ENCODE measurements at places on chromosomes 6 and 20.

DNA sequence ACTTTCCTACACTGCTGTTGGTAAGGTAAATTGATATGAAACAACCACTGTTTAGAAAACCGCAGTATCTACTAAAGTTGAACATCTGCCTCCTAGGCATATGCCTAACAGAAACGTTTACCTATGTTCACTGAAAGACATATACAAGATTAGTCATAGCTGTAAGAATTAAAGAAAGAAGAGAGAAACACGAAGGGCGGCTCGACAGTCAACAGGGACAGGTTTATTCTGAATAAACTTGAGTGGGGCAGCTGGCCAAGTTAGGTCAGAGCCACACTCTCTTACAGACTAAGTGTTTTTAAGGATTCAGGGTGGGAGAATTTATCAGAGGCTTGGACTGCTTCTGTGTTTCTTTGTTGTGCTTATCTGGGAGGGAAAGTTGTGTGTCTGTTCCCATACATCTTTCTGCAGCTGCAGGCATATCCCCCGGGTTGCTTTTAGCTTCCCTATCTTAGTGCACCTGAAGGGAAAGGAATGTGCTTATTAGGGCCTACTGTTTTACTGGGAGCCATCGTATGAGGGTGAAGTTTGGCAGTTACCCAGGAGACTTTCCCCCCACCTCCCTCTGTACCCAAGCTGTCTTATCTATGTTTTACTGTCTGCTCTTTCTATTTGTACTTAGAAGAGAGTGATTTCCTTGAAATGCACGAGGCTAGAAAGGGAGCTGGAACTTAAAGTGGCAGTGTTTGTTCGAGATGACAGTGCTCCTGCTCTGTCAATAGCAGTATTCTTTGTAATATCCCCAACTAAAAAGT lies 20.4 kb downstream of the PROCR start:
- DNase-seq = no peak

GRCh38 chr6:76612954-76613353 lies 540.5 kb upstream of the IMPG1 start:
- no peak for DNase-seq

DNA sequence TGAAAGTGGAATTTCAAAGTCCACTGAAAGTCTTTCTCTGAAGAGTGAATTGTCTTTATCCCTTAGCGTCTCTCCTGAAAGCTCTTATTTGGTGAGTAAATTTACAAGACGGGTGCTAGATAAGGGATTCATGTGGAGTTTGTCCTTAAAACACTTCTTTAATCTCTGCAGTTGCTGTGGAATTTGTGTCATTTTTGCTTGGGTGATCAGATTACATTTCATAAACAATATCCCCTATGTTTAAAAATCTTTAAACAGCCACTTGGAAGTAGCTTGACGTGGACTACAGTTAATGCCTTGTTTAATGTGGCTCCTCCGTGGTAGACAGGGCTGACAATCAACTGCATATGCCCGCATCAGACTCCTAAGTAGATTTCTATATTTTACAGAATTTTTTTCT lies 175.4 kb upstream of the ZNF217 start:
- DNase-seq = no peak

- peak; percentile 82 for DNase-seq
Observed at GRCh38 chr6:108622641-108623298, 62.1 kb downstream of the FOXO3 start.

- DNase-seq = no peak
Observed at GRCh38 chr20:7656687-7657467, 283.4 kb downstream of the HAO1 start.

DNA sequence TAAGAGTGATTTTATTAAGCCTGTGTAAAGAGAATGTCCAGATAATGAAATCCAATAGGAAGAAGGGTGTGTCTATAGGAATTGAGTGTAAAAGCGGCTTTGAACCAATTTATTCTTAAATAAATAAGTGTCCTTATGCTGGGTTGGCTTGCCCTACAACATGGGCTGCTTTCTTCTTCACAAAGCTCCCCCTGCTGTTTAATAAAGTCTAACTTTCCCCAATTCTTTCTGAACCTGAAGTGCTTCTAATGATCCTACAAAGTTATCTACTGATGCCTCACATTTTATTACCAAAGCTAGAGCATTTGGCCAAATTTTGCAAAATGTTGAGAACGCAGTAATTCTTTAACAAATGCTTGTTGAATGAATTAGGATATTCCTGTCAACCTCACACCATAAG lies 36.3 kb upstream of the SIRT5 start:
- peak; percentile 73 for DNase-seq

DNA sequence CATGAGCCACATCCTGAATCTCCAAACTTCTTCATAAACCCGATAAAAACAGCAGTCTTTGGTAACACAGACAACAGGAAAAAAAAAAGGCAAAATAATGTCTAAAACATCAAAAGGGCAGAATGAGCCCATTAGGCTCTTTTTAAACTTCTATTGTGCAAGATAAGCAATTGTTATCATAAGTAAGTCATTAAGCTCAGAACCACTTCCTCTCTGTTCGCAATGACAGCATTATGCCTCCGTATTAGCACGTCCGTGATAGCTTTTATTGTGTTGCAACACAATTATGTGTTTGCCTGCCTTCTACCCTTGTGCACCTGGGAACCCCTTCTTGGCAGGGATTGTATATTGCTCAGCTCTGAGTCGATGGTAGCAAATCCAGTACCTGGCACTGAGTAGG lies 147.1 kb downstream of the LRFN2 start:
- DNase-seq = no peak

DNA sequence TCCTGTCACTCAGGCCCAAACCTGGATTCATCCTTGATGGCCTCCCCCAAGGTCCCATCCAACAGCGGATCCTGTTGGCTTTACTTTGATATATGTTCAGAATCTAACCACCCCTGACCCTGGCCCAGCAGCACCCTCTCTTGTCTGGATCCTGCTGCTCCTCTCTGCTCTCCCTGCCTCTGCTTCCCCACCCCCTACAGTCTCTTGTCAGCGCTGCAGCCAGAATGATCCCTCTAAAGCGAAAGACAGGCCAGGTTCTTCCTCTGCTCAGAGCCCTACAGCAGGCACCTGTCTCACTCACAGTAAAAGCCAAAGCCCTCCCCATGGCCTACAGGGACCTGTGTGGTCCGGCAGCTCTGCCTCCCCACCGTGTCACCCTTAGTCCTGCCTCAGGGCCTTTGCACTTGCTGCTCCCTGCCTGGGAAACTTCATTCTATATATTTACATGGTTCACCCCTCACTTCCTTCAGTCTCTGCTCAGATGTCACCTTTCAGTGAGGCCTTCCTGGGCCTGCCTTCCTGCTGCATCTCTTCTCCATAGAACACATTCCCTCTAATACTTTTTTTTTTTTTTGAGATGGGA lies 37.4 kb upstream of the KCNB1 start:
- DNase-seq = no peak

DNA sequence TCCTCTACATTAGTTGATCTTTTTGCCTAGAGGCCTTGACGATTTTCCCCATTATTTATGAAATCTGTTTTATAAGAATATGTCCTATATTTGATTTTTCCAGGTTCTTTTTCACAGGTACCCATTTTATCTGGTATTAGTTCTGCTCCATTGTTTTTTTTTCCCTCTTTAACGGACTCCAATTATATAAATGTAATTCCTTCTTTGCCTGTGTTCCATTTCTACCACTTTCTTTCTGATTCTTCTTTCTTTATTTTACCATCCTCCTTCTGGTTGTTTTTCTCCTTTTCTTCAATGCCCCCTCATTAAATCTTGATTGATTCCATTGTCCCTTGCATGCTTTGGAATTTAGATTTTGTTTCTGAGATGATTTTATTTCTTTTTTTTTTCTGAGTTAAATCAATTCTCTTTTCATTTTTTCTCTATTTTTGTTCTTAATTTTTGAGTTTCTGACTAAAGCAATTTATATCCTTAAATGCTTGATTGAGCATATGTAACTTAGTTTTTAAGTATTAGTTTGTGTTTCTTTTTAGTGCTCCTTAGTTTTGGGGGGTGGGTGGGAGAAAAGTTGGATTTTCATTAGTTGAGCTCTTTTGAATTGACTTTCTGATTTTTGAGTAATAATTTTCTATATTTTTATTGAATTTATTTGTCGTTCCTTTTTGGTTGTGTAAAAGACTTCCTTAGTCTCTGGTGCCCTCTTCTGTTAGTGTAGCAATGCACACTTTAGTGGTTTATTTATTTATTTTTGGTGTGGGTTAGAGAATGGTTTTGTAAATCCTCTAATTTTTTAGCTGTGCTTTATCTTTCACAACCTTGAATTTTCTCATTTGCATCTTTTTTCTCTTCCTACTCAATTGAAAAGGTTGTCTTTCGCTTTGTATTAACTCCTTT lies 140.8 kb downstream of the FARS2 start:
- DNase-seq = no peak

GRCh38 chr6:18099511-18099910 lies 23.0 kb downstream of the NHLRC1 start:
- no peak for DNase-seq

DNA sequence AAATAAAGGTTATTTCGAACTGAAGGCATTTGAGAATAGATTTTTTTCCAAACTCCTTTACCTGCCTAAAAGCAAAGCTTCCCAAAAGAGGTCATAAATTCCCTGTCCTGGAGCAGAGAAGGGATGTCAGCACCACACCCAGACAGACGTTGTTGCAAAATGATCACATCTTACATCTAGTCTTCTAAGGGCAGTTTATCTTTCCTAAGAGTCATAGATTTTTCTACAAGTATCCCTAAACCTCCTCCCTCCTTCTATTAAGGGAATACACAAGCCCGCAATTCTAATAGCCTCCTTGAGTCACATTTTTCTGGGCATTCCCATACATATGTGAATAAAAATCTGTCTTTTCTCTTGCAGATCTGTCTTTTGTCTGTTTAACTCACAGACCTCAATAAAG lies 20.6 kb upstream of the AKAP12 start:
- DNase-seq = no peak

DNA sequence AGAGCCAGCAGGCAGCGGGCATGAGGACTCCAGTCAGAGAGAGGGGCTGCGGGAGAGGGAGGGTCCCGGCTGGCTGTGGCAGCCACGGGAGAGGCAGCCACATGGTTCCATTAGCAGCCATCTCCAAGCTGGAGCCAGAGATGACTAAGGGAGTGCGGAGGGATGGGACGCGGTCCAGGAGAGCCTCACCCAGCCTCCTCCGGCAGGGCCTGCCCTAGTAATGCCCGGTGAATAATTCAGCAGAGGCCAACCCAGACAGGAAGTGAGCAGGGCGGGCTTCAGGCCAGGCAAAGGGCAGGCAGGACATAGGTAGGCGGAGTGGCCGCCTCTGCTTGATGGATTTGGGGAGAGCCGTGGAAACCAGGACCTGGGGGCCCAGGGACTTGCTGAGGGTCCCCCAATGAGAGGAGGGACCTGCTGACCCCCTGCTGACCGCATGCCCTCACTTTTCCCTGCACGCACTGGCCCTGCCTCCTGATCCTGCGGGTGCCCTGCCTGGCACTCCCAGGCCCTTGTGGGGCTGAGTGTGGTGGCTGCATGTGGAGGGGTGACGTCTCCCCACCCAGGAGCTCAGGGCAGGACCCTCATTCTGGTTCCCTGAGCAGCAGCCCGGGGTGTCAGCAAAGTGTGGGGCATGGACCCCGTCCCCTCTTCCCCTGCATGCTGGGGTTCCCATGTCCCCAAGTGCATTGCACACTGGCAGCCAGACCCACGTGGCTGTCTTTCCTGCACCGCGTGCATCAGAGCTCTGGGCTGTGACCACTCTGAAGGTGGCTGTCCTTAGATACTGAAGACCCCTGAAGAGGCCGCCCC lies 51.8 kb upstream of the SLCO4A1 start:
- DNase-seq = peak; percentile 91

GRCh38 chr6:135703621-135704020 lies 147.9 kb upstream of the PDE7B start:
- DNase-seq = no peak

GRCh38 chr20:41524980-41525613 lies 93.1 kb downstream of the CHD6 start:
- DNase-seq = peak; percentile 69

DNA sequence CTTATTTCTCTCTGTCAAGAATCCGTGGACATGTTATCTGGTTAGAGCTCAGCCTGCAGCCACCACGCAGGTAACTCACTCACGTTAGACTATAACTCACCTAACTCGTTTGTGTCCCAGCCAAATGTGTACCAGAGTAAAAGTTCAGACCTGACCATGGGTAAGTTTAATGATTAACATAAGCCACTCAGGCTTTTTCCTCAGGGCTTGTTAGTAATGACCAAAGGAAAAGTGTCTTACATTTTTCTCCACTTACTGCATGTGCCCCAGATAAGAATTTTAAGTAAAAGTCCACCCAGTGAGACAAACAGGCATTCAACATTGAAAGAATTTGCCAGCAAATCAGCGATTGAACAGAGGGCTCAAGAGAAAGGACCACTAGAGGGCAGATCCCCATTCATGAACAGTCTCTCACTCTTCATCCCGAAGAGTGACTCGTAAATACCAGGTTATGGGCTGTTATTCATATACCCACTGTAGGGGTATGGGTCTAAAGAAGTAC lies at the start of gene PKHD1:
TSS of gene PKHD1 (minus strand) at position 116 of the 502 bp plus-strand sequence. CDS start 2,680 bp downstream, outside the sequence.
- DNase-seq = peak; percentile 14

- peak; percentile 88 for DNase-seq
Observed at GRCh38 chr20:63230800-63231268, 4.9 kb upstream of the BIRC7 start.

DNA sequence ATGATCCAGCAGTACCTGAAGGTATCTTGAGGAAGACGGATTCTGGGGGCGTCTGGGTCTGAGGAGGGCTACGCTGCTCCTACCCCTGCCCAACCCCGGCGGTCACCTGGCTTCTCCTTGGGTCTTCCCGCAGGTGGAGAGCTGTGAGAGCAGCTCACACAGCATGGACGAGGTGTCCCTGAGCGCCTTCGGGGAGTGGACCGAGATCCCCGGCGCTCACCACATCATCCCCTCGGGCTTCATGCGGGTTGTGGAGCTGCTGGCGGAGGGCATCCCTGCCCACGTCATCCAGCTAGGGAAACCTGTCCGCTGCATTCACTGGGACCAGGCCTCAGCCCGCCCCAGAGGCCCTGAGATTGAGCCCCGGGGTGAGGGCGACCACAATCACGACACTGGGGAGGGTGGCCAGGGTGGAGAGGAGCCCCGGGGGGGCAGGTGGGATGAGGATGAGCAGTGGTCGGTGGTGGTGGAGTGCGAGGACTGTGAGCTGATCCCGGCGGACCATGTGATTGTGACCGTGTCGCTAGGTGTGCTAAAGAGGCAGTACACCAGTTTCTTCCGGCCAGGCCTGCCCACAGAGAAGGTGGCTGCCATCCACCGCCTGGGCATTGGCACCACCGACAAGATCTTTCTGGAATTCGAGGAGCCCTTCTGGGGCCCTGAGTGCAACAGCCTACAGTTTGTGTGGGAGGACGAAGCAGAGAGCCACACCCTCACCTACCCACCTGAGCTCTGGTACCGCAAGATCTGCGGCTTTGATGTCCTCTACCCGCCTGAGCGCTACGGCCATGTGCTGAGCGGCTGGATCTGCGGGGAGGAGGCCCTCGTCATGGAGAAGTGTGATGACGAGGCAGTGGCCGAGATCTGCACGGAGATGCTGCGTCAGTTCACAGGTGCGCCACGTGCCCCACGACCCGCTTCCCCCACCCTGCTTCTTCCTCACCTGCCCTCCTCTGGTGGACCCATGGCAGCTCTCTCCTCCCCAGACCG lies 166.9 kb upstream of the RNF24 start:
- DNase-seq = no peak

- no peak for DNase-seq
Observed at GRCh38 chr6:75084872-75085381, 120.9 kb downstream of the COL12A1 start.

GRCh38 chr6:95519228-95520037 lies 57.9 kb upstream of the MANEA start:
- DNase-seq = no peak

- no peak for DNase-seq
Observed at GRCh38 chr6:83117802-83118201, 50.3 kb downstream of the DOP1A start.
